ENCODE measurements at places on chromosomes 1 and 21.
A peak's percentile ranks its signal among the peaks of the same experiment; 100 is the strongest.

DNA sequence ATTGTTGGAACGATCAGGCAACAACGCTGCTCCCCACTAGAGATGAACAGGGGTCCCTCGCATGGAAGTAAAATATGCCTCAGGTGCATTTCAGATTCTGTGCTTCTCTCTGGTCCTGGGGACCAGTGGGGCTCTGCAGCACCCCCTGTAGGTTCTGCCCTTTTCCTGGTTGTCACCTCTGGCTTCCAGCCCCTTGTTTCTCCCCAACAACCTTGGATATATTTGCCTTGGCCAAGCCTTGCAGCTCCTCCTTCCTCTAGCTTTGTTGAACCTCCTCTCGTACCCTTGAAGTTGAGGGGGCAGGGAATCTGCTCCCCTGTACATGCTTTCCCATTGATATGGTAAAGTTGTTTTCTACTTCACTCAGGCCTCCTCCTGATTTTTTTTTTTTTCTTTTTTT, 5.4 kb upstream of the RGSL1 start:
- no peak for DNase-seq

- no peak for DNase-seq
Measured at GRCh38 chr1:25704267-25704691, 87.7 kb downstream of the MAN1C1 start.

- DNase-seq = no peak
Measured at GRCh38 chr1:19720973-19721372, 56.3 kb downstream of the HTR6 start.

GRCh38 chr1:21653744-21654100, 15.4 kb downstream of the RAP1GAP start:
- no peak for DNase-seq

DNA sequence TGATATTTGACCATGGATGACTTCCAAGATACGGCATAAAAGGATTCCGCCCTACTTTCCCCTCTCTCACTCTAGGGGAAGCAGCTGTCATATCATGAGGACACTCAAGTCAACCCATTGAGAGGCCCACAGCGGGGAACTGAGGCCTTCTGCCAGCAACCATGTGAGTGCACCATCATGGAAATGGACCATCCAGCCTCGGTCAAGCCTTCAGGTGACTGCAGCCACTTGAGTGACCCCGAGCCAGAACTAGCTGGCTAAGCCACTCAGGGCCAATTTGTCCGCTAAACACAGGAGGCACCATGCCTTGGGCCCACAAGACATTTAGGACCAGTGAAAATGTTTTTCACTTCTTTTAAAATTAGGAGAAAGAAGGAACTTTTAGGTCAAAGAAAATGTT, 11.1 kb upstream of the GJB5 start:
- DNase-seq = no peak

DNA sequence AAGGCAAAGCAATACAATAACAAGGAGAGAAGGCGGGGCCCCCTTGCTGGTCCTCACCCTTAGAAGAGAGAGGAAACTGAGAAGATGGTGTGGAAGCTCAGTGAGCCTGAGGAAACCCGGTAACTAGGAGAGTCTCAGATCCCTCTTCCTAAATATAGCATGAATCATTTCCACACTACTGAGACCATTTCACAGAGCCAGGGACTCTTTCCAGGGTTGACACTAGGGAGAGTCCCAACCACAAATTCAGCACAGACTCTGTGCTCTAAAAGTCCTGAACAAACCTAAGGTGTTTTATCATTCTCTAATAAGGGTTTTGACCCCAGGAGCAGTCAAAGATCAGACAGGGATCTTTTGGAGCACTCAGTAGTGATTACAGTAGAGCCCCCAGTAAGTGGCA, 647.7 kb downstream of the KCNT2 start:
- no peak for DNase-seq

DNA sequence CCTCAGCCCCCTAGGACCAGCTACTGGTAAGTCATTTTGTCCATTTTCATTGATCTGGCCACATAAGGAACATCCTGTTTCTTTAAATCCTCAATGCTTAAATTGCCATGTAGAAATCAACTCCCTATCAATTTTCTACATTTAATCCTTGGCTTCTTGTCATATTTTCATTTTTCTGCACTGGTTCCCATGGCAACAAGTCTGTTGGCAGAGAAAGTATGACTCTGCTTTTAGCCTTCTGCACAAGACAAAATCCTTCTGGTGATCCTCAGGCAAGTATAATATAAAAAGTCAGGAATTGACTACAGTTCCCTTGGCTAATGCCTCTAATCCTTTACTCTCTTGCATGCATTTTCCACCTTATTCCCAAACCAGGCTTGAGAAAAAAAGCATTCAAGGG, 65.0 kb downstream of the LRRC40 start:
- no peak for DNase-seq

- no peak for DNase-seq
Measured at GRCh38 chr1:15950763-15951295, 25.1 kb downstream of the ZBTB17 start.

DNA sequence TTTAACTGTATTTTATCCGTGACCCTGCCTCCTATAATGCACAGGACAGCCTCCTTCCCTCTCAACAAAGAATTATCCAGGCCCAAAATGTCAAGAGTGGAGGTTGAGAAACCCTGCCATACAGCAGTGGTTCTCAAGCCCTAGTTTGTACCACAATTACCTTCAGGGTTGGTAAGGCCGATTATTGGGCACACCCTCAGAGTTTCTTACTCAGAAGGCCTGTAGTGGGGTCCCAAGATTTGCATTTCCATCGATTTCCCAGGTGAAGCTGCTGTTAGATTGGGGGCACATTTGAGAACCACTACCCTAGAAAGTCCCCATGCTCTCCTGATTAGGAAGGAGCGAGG, 400 bp upstream of the PGBD2 start:
- no peak for DNase-seq

- peak; percentile 92 for DNase-seq
Measured at GRCh38 chr21:45330075-45330781, 42.5 kb upstream of the POFUT2 start.

- DNase-seq = no peak
Measured at GRCh38 chr21:36423771-36424433, 38.7 kb downstream of the CHAF1B start.

DNA sequence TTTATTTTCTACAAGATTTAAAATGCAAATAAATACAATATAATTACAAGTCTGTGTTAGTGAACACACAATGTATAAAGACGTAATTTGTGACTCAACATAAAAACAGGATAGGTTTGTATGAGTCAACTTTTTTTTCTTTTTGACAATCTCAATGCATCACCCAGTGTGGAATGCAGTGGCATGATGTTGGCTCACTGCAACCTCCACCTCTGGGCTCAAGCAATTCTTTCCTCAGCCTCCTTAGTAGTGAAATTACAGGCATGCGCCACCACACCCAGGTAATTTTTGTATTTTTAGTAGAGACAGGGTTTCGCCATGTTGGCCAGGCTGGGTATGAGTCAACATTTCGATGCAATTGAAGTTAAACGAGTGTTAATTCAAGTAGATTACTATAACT, 5.9 kb upstream of the SPRR2E start:
- DNase-seq = no peak

DNA sequence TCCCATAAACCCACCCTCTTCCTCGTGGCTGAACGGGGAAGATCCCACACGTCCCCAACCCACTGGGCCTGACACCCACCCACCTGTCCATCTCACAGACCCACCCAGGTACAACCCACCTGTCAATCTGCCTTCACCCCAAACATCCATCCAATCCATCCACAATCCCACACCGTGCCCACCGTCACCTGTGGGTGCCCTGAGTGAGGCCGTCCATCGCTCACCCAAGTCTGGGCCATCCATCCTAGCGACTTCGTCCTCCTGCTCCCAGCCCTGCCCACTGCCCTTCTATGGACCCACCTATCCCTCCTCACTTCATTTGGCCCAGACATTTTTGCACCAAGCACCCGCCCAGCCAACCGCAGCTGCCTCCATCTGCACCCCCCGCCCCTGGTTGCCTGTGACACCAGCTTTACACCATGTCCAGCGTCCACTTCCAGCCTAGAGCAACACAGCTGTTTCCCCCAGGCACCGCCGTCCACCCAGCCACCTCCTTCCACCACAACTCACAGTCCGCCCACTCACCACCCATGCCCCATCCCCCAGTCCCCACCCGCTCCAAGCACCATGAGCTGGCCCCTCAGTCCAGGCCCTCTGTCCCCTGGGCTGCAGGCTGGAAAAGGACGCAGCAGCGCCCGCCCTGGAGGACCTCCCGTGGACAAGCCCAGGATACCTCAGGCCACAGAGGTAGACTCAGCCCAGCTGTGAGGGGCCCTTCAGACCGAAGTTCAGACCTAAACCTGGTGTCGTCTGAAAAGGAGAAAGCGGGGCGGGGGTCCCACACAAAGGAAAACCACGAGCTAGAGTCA, 7.7 kb downstream of the TTLL10 start:
- no peak for DNase-seq

- DNase-seq = no peak
Measured at GRCh38 chr1:240998024-240998423, 359.0 kb downstream of the RGS7 start.

DNA sequence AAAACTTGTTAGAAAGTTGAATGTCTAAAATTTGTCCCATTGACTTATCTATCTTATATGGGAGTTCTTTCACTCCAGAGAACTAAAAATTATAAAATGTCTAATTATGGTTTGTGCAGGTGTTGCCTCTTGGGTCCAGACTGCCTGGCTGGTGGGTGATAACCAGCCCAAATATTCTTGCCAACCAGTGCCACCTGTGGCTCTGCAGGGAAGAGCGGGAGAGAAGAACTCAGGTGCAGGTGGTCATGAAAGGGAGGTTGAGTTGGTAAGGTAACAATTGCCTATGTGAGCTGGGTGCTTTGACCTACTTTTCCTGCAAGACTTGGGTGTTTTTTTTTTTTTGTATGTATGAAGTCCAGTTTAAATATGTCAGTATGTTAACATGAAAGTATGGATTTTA, 10.2 kb downstream of the RPS6KC1 start:
- no peak for DNase-seq

DNA sequence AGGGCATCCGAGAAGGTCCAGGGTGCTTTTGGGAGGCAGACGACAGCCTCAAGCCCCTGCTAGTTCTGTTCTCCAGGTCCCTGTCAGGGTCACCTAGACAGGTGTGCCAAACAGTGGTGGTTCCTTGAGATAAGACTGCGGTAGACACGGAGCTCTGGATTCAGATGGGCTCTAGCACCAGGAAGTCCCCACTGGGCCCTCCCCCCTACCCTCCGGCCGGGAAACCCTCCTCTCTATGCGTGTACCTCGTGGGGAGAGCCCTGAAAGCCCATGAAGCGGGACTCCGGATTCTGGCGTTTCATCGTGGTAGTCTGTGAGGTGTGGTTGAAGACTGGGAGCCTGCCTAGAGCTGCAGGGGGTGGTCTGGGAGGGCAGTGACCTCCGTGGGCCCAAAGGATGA, 2.1 kb upstream of the KCNA2 start:
- no peak for DNase-seq

DNA sequence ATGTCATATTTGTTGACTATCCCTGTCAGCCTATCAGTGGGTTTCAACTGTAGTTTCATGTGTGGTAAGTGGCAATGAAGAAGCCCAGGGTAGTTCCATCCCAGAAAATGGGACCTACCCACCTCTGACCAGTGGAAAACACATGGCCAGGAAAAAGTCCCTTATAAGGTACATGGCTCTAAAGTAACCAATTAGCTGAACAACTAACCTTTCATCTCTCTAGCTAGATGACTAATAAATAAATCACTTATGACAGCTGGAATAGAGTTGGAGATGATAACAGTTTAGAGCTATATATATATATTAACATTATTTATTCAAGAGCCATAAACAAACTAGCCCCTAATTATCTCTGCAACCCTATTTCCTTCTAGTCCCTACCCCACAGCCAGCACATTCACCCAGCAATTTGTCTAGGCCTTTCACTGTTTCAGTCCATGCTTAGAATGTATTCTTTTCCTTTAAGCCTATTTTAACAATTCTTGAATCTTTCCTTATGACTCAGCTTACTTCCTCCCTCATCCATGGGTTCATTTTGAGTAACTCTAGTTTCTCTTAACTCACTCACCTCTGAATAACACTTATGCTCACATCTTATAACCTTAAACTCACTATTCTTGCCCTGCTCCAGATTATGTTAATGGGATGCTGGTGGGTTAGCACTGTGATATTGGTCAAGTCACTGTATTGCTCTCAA, 83.7 kb downstream of the TNFSF18 start:
- DNase-seq = no peak

DNA sequence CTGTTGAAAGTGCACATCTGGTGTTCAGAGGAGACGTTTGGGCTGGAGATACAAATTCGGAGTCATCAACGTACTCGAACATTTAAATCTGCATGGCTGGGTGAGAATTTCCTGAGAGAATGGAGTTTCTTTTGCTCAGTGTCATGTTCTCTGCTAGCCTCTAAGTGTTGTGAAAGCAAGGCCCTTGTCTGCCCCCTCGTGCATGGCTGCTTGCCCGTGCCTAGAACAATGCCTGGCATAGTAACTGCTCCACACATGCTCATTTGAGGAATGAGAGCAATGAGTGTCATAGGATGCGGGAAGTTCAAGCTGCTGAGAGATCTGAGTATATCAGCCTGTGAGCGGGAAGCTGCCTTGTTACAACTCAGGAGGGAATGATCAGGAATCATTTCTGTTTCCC, 171.1 kb upstream of the CSF3R start:
- no peak for DNase-seq

DNA sequence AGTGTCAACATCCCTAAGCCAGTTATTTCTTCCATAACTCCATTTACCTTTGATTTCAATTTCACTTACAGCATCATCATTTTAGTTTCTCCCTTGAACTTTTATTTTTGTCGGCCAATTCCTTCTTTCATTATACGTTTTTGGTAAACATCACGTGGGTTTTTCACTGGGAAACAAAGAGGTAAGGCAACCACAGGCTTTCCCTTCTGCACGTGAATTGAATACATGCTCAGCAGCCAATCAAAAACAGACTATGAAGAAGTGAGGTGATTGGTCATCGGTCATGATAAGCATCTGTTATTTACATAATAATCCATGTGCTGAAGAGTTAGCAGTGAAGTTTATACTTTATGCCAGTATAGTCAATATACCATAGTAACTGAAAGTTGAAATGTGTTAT, 98.7 kb downstream of the NCAM2 start:
- DNase-seq = no peak

GRCh38 chr1:67764633-67765032, 68.6 kb downstream of the GNG12 start:
- DNase-seq = no peak

- DNase-seq = no peak
Measured at GRCh38 chr21:27320868-27321267, 354.0 kb upstream of the ADAMTS5 start.

DNA sequence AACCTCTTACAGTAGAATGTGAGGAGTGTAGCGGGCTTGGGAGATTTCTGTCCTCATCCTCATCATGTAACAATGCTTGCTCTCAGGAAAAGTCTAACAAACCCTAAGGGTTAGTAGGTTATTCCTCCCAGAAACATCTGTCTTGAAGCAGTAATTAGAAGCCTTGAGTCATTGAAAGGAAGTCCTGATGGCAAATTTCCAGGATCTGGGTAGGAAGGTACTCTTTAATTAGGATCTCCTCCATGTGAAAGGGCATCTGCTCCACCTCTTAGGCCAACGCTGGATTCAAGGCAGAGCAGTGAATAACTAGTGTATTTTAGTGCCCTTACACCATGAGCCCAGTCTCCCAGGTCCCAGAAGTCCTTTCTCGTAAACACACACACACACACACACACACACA, 106.6 kb upstream of the BARHL2 start:
- DNase-seq = no peak

Data from epithelial cell of proximal tubule (primary cell).